Natural killer cell (primary cell): ENCODE measurements at places on chromosomes 16 and 17. TPM values are rescaled to one million over a fixed set of nuclear protein-coding genes. Genes with fewer than 3 reads are reported as not detected.

TSNAXIP1 gene
- 0.68 TPM for total RNA-seq

GRCh38 chr16:64629622-64630021, 492.2 kb downstream of the CDH11 start:
- H3K4me1 ChIP-seq: no peaks in the 10 kb centered on the region
- no peak for DNase-seq
- H3K27ac ChIP-seq: no peak overlapping the region
- H3K27me3 ChIP-seq: no peaks in the 10 kb centered on the region

SLC13A2 gene
- not detected for total RNA-seq

- H3K27me3 ChIP-seq: no peaks in the 10 kb centered on the region
- DNase-seq: no peak
- no peak overlapping the region for H3K4me3 ChIP-seq
- peaks cover 12% of the 10 kb centered on the region for H3K36me3 ChIP-seq
- H3K4me1 ChIP-seq: no peaks in the 10 kb centered on the region
Observed at GRCh38 chr17:60631119-60631518, 31.1 kb downstream of the PPM1D start.

DNA sequence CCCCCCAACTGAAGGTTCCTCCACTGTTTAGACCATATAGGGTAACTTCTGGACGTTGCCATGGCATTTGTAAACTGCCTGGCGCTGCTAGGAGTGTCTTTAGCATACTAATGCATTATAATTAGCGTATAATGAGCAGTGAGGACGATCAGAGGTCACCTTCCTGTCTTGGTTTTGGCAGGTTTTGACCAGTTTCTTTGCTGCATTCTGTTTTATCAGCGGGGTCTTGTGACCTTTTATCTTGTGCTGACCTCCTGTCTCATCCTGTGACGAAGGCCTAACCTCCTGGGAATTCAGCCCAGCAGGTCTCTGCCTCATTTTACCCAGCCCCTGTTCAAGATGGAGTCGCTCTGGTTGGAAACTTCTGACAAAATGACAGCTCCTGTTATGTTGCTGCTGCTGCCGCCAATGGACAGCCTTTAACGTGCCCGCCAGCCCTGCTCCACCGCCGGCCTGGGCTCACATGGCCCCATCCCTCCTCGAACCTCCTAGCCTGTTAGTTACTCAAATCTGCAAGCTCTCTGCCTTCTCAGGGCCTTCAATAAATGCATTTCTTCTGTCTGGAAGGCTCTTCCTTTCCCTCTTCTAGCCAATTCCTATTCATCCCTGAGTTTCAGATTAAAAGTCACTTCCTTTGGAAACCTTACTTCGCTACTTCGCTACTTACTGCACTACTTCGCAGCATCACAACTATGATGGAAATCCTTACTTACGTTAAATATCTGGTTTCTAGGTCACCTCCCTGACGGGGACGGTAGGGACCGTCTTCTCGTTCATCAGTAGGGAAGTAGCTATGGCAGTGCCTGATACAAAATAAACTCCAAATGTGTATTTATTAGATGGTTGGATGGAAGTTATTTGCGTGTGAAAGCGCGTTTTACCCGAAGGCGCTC, 640 bp upstream of the NAGLU start:
- H3K4me1 ChIP-seq: peaks cover 40% of the 10 kb centered on the region
- DNase-seq: no peak
- peak overlapping the region; percentile 77 for H3K27ac ChIP-seq

GRCh38 chr16:5615868-5616642, 518.5 kb upstream of the EEF2KMT start:
- no peaks in the 10 kb centered on the region for H3K36me3 ChIP-seq
- no peak overlapping the region for H3K27ac ChIP-seq
- DNase-seq: no peak
- no peaks in the 10 kb centered on the region for H3K27me3 ChIP-seq
- no peaks in the 10 kb centered on the region for H3K4me1 ChIP-seq

ATP2A3 gene
- total RNA-seq: 397 TPM

GRCh38 chr16:31083981-31084380, 4.8 kb downstream of the PRSS53 start:
- DNase-seq: no peak
- H3K4me1 ChIP-seq: peaks cover 31% of the 10 kb centered on the region
- H3K36me3 ChIP-seq: peaks cover 62% of the 10 kb centered on the region
- H3K27ac ChIP-seq: no peak overlapping the region
- no peaks in the 10 kb centered on the region for H3K27me3 ChIP-seq
- no peak overlapping the region for H3K4me3 ChIP-seq

ETV4 gene
- total RNA-seq: not detected

TBC1D26 gene
- not detected for total RNA-seq

- H3K27ac ChIP-seq: no peak overlapping the region
- peaks cover 15% of the 10 kb centered on the region for H3K4me1 ChIP-seq
Observed at GRCh38 chr17:31393749-31394146, 2.3 kb downstream of the RAB11FIP4 start.

DNA sequence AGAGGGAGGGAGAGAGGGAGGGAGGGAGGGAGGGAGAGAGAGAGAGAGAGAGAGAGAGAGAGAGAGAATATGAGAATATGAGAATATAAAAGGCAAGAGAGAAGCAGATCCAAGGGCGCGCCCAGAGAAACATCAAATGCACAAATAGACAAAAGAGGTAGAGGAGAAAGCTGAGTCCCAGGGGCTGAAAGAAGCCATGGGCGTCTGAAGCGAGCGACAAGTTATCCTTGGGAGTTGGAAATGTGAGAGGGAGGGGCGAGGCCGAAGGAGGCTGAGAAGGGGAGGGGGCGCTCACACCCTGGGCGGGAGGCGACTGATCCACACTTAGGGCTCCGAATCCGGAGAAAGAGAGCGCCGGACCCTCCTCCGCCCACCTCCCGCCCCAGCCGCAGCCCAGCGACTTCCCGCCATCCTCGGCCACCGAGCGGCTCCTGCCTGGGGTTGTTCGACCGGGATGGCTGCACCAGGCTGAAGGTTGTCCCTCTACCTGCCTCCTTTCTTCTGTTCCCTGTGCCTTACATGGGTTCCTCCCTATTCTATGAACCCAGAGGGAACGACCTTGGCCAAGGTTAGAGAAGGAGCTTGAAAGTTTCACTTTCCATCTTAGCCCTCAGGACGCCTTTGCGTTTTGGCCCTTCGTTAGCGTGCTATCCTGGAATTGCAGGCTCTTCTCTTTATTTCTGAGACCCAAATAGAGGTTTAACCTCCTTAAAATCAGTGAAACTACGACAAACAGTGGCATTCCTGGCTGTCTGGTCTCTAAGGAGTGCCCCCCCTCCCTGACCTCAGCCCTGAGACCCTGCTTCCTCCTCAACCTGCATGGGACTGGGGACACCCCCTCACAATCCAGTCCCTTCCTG, 21.2 kb upstream of the HOXB9 start:
- H3K4me1 ChIP-seq: peaks cover 22% of the 10 kb centered on the region
- no peak overlapping the region for H3K27ac ChIP-seq
- H3K27me3 ChIP-seq: peaks cover 36% of the 10 kb centered on the region
- H3K36me3 ChIP-seq: no peaks in the 10 kb centered on the region

UTS2R gene
- total RNA-seq: 0.28 TPM

DNA sequence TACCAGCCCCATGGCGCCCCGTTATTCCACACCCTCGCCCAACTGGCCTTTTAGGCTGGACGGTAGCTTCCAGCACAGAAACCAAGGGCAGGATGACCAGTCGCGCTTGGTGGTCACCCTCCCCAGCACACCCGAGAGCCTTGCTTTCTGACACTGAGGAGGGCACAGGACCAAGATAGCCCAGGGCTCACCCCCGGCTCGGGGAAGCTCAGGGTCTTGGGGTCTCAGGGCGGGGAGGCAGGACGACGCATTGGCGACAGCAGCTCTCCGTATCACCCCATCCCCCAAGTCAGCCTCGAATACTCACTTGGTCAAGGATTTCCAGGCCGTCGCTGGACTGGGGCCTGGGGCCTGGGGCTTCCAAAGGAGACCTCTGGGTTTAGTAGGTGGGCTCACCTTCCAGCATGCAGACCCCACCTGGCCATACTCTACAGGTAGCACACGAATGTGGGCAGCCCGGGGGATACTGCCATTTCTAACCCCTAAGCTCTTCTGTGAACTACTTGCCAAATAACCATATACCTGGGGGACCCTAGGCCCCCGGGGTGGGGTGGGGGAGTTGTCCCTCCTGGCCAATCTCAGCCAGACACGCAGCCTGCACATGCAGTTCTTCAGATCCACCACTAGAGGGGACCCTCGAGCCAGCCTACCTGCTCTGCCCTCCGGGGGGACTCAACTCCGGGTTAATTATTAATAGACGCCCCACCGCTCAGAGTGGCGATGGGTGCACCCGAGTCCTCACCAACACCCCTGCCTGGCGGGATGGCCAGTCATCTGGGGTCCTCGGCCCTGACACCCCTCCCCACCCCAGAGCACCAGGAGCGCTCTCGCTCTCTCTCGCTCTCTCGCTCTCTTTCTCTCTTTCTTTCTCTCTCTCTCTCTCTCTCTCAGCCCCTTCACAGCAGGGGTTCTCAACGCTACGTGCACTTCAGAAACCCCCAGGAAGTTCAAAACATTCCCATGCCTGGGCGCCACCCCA, 30.0 kb downstream of the TBC1D16 start:
- H3K27me3 ChIP-seq: no peaks in the 10 kb centered on the region
- no peak overlapping the region for H3K27ac ChIP-seq
- no peaks in the 10 kb centered on the region for H3K36me3 ChIP-seq
- H3K4me3 ChIP-seq: no peak overlapping the region
- peak; percentile 51 for DNase-seq

MYH1 gene
- total RNA-seq: not detected

GRCh38 chr16:65123396-65124211, 1.7 kb upstream of the CDH11 start:
- H3K4me3 ChIP-seq: no peak overlapping the region
- no peaks in the 10 kb centered on the region for H3K36me3 ChIP-seq
- DNase-seq: no peak
- H3K4me1 ChIP-seq: peaks cover 3% of the 10 kb centered on the region

GRCh38 chr16:634996-635395, 1.1 kb downstream of the METTL26 start:
- peaks cover 25% of the 10 kb centered on the region for H3K4me1 ChIP-seq
- no peaks in the 10 kb centered on the region for H3K36me3 ChIP-seq
- no peak overlapping the region for H3K27ac ChIP-seq
- H3K27me3 ChIP-seq: no peaks in the 10 kb centered on the region

DNA sequence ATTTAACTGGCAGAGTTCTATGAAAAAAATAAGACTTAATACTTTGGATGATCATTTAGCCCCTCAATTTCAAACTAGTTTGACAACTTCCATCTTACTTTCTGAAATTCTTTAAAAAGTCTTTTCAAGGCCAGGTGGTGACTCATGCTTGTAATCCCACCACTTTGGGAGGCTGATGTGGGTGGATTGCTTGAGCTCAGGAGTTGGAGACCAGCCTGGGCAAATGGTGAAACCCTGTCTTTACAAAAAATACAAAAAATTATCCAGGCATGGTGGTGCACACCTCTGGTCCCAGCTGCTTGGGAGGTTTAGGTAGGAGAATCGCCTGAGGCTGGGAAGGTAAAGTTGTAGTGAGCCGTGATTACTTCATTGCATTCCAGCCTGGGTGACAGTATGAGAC, 154.4 kb downstream of the TANC2 start:
- H3K27me3 ChIP-seq: no peaks in the 10 kb centered on the region
- no peak overlapping the region for H3K27ac ChIP-seq
- H3K36me3 ChIP-seq: no peaks in the 10 kb centered on the region
- H3K4me1 ChIP-seq: no peaks in the 10 kb centered on the region
- no peak for DNase-seq

DNA sequence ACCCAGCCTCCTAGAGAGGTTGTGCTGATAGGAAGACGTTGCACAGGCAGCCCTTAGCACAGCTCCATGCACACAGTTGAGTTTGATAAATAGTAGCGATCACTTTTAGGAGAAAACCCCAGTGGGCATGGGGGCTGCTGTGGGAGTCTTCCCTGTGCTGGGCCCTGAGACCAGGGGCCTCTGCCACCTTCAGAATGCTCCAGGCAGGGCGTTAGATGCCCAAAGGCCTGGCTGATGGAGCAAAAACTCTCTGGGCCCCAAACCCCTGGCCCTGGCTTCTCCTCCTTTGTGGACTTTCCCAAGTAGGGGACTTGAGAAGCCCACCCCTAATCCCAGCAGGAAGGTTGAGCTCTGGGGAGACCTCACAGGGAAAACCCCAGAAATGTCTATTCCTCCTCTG, 14.3 kb upstream of the SLC4A1 start:
- H3K27me3 ChIP-seq: no peaks in the 10 kb centered on the region
- H3K27ac ChIP-seq: no peak overlapping the region
- H3K4me1 ChIP-seq: peaks cover 28% of the 10 kb centered on the region
- DNase-seq: no peak
- no peaks in the 10 kb centered on the region for H3K36me3 ChIP-seq

DNA sequence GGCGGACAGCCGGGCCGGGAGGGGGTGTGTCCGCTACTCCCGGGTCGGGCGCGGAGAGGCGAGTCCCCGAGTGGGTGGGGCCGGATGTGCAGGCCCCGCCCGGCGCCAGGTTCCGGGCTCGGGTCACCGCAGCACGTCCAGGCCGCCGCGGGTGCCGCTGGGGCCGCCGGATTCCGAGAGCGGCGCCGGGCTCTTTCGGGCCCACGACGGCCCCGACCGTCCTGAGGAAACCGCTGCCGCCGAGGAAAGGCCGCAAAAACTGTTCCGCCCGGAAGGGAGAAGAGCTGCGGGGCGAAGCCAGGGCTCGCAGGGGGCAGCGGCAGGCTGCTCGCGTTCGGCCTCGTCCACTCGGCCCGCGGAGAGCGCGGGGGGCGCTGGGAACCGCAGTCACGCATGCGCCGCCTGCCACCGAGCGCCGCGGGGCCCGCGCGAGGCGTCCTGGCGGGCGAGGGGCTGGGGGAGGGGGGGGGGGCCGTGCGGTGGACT, at the start of gene ZKSCAN2:
Gene ZKSCAN2 (minus strand): TSS at position 376 of the 486 bp plus-strand sequence. CDS start 718 bp downstream, outside the sequence.
- H3K27ac ChIP-seq: peak within 1 kb of the TSS; percentile 96
- DNase-seq: peak; percentile 89
- H3K36me3 ChIP-seq: peaks cover 2% of the 10 kb centered on the region
- H3K4me3 ChIP-seq: peak within 1 kb of the TSS; percentile 91
- H3K4me1 ChIP-seq: peaks cover 19% of the 10 kb centered on the region
- H3K27me3 ChIP-seq: no peaks in the 10 kb centered on the region

- H3K27me3 ChIP-seq: peaks cover 21% of the 10 kb centered on the region
- H3K36me3 ChIP-seq: no peaks in the 10 kb centered on the region
- no peak within 1 kb of the TSS for H3K4me3 ChIP-seq
Observed at GRCh38 chr17:44655983-44656710, at the start of gene MEIOC. TSS of gene MEIOC (plus strand) at chr17:44656468. CDS start at chr17:44656614, 146 bp downstream.

DNA sequence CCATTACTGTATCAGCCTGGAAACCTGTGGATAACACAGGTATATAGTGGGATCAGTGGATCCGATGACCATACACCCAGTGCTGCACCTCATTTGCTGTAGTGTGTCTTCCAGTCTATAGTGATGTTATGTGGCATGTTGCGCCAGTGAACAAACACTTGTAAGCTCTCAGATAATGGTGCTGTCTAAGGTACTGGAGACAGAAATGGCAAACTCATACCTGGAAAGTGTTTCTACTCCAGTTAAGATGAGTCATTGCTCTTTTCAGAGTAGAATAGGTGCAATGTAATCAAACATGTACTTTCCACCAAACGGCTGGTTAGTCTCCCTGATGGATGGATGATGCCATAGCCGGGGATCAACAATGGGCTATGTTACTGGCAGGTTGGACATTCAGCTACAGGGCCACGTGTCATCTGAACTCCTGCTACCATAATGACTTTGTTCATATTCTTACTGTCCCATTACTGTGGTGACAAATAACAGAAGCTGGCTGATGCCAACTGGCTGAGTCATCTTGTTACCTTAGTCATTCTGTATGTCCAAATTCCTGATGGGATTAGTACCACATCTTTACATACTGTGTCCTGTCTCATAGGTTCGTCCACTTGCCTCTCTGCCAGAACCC, 6.3 kb downstream of the CCL11 start:
- H3K36me3 ChIP-seq: no peaks in the 10 kb centered on the region
- DNase-seq: no peak
- no peaks in the 10 kb centered on the region for H3K27me3 ChIP-seq
- H3K27ac ChIP-seq: no peak overlapping the region
- H3K4me1 ChIP-seq: no peaks in the 10 kb centered on the region
